Stimulated activated CD4-positive, alpha-beta T cell treated with anti-CD3 and anti-CD28 coated beads, Interleukin-1b, Interleukin-23, amount 100 ng/mL, for 1 hour (primary cell): ENCODE measurements at places on chromosomes 16 and 17.

GRCh38 chr17:16199093-16199492 is 16.2 kb downstream of the NCOR1 start:
- DNase-seq, result no peak

- no peak for DNase-seq
Measured at GRCh38 chr16:53666786-53667415, 36.8 kb downstream of the RPGRIP1L start.

- no peak for DNase-seq
Measured at GRCh38 chr17:32992321-32993033, 830 bp downstream of the SPACA3 start.

GRCh38 chr17:65868881-65869280 is 307.4 kb upstream of the AXIN2 start:
- no peak for DNase-seq

DNA sequence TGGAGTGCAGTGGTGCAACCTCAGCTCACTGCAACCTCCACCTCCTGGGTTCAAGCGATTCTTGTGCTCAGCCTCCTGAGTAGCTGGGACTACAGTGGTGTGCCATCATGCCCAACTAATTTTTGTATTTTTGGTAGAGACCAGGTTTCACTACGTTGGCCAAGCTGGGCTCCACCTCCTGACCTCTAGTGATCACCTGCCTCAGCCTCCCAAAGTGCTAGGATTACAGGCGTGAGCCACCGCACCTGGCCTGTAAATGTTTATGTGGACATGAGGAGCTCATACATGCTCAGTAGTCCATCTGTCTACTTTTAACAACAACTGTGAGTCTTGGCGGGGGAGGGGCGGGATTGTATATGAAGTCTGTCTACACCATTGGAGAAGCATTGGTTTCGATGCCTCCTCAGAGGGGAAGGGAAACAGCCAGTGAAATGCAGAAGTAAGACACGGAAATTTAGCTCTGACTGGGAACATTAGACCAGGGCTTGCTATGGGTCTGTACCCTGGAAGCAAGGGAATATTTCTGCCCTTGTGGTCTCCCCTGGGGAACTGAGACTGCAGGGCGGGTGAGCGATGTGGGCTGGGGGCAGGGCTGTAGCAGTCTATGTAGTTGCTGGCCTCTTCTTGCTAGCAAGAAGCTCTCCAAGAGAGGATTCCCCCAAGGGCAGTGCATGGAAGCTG is 9.3 kb downstream of the NUBP1 start:
- no peak for DNase-seq

GRCh38 chr17:4130715-4131114 is 12.1 kb downstream of the ZZEF1 start:
- no peak for DNase-seq

DNA sequence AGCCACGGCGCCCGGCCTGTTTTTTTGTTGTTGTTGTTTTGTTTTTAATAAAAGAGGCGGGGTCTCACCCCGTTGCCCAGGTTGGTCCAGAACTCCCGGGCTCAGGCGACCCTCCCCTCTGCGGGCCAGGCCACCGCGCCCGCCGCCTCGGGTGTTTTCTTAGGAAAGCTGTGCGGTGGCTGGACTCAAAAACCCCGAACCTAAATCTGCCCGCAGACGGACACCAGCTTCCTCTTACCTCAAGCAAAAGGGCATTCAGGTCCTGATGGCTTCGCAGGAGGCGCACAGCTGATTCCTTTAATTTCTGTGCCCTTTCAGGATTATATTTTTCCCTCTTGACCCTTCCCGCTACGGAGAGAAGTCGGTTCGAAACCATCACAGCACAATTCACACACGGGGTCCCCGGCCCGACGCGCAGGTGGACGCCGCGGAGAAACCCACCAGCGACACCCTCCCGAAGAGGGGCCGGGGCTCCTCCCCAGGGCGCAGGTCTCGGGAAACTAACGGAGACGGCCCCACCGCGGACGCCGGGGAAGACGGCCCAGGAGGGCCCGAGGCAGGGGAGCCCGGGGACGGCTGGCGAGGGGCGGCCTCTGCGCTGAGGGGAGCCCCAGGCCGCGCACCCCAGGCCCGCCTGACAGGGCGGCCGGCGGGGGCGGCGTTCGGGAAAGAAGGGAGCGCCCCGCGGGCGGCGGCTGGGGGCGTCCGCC is 653 bp downstream of the FANCA start:
- no peak for DNase-seq

GRCh38 chr17:29045734-29046472 is 3.0 kb downstream of the PIPOX start:
- DNase-seq, result no peak

DNA sequence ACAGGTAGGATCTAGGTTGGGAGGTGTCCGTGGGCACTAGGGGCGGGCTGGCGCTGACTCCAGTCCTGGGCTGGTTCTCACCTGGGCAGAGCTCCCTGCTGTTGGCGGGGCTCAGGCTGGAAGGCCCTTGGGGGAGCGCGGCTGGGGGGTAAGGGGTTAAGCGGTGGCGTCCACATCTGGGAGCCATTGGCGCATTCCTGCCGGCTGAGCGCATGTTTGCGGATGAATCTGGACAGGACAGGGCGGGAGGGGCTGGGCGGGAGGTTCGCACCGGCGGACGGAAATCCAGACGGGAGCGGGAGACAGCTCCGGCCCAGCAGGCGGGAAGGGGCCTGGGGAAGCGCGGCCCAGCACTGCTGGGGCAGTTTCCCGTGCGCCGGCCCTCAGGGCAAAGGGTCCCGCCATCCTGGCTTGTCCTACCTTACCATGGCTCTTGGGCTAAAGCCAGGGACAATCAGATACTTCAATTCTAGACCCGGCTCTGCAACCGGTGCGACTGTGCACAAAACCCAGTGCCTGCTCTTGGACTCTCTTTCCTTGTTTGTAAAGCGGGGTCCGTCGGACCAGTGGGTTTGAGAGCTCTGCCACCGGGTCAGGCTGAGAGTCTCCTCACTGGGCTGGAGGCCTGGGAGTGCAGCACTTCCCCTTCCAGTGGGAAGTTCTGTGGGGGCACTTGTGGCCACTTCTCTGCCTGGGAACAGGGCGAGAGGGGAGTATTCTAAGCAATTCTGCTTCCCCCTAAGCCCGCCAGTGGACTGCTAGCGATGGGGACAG is 7.8 kb downstream of the RARA start:
- no peak for DNase-seq

- DNase-seq, result no peak
Measured at GRCh38 chr17:74690409-74690825, 22.3 kb downstream of the CD300LF start.

DNA sequence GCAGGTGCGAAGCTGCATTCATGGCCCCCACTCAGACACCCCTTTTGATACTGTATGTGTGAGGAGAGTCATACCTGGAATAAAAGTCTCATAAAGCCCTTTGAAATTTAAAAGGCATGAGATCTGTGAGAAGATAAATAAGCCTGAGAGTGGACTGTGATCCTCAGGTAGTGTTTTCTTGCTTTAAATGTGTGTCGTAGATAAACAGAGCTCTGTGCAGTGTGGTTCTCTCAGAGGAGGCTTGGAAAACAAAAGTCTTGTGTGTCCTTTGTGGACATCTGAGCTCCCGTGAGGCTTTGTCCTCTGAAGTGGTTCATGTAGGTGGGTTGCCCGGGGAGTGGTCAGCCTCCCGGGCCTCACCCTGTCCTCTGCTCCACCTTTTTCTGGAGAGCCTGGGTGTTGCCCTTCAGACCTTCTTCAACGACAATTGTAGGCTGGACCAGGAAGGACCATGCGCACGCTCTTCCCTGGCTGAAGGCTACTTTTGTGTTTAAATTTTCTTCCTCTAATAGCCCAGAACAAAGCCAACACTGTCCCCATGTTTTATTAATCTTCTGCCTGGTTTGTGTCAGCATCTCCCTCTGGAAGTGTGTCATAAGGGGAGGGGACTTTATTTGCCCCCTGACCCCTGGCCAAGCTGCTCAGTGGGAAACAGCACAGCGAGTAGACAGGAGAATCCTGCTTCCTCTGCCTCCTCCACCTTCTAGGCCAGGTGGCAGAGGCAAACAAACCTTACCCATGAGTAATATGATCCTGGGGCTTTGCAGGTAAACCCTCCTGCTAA is 151.2 kb downstream of the MSI2 start:
- DNase-seq, result no peak

DNA sequence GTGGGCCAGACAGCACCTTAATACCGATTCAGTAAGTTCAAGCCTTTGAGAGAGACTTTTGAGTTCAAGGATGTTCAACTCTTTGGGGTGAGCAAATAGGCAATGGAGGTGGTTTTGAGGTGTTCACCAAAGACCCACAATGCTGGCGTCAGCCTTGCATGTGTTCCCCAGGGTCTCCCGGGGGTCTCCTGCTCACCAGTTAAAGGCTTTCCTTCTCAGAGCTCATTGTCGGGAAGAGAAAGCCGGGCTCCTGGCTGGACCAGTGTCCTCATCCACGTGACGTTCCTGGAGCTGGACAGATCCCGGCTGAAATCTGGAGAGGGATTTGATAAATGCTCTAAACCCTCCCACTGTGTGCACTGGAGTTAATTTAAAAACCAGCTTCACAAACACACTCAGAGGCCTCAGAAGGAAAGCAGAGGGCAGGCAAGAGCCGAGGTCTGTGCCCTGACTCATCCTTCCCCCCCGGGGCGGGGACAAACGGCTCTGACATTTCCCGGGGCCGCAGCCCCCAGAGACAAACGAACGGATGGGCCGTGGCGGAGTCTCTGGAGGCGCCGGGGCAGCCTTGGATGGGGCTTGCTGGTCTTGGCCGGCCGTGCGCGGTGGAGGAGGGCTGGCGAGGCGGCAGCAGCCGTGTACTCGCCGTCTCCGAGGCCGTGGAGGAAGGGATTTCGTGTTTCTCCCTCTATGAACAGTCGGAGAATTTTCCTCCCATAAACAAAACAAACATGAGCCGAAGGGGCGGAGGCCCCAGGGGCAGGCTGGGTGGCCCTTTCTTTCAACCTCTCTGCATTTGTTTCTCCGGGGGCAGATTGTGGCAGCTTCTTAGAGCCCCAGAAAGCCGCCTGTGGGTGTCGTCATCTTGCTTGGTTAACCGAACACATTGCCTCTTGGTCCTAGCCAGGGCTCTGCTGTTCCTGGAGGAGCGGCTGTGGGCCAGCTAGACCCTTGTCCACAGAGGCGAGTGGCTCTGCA is 94.2 kb downstream of the NTN1 start:
- no peak for DNase-seq

DNA sequence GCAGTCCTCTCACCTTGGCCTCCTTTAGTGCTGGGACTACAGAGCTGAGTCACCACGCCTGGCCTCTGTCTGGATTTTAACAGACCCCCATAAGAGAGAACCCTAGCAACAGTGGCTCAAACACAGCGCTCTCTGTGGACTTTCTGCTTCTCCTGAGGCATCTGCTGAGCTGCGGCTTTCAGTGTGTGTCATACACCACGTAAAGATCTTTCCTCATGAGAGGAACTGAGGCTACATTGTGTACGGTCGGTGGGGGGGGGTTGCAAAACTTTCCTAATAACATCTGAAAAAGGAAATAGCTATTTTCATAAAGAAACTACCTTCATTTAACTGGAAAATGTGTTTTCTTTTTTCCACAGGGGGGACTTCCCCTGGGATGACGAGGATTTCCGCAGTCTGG is 32.9 kb downstream of the DEF8 start:
- DNase-seq, result no peak

DNA sequence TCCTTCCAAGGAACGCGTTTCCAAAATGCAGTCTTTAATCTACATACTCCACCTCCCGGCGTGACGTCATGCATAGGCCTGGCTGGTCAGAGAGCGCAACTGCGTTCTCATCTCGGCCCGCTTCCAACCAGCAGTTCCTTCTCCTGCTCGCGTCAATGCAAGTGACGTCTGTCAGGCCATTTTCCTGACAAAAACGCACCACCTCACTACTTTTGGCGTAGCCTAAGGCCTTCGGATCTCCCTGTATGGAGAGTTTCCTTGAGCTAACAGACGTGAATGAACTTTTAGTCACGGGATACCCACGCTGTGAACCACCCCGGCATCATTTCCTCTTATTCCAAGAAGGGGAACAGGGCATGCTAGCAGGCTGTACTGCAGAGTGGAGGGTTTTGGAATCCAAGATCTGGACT is 25.0 kb downstream of the TEX14 start:
- no peak for DNase-seq

- DNase-seq, result no peak
Measured at GRCh38 chr16:35182943-35183550, 1723.6 kb downstream of the TP53TG3F start.

DNA sequence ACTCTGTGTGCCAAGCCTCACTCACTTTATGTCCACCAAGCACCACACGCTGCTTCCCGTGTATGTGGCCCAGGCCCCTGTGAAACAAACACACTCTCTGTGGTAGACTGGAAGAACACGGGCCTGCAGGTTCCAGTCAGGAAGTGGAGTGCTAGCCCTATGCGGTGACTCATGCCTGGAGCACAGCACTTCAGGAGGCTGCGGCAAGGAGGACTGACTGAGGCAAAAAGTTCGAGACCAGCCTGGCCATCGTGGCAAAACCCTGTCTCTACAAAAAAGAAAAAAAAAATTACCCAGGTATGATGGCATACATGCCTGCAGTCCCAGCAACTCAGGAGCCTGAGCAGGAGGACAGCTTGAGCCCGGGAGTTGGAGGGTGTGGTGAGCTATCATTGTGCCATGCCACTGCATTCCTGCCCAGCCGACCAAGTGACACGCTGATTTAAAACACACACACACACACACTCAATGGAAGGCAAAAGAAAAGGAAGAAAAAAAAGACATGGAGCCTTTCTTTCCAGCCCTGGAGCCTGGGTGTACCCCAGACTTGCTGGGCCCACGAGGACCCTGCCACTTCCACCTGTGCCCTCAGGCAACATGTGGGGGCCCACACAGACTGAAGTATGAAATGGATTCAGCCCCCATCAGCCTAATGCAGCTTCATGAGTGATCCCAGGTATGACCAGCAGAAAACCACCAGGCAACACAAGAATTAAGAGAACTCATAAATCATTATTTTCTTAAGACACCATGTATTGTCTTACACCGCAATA is 126.6 kb downstream of the ANKRD11 start:
- DNase-seq, result peak; percentile 14

DNA sequence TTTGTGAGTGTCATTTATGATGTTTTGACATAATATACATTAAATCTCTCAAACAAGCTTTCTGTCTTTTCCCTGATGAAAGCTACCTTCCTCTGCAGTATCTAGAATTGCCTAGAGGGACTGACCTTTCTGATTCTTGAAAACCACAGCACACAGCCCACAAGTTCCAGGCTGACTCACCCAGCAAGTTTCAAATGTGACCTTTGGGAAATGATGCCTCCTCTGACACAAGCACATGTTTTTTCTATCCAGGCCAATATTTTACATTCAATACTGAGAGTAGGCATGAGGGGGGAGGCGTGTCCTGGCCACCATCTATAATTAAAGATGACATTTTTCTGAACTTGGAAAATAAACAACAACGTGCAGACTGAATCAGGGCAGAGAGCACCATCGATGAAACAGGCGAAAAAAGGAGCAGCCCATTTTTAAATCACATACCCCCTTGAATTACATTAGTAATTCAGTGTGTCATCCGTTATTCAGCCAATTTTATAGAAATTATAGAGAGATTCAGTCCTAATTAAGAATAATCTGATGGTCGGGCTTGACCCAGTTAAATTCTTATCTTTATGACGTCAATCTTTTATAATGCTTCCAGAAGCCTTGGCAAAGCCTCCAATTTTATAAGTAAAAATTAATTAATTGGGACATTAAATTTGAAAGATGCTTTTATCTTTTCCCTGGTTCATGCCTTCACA is 292.6 kb upstream of the CDH11 start:
- DNase-seq, result no peak
